ENCODE measurements at places on chromosomes 13 and 19.

DNA sequence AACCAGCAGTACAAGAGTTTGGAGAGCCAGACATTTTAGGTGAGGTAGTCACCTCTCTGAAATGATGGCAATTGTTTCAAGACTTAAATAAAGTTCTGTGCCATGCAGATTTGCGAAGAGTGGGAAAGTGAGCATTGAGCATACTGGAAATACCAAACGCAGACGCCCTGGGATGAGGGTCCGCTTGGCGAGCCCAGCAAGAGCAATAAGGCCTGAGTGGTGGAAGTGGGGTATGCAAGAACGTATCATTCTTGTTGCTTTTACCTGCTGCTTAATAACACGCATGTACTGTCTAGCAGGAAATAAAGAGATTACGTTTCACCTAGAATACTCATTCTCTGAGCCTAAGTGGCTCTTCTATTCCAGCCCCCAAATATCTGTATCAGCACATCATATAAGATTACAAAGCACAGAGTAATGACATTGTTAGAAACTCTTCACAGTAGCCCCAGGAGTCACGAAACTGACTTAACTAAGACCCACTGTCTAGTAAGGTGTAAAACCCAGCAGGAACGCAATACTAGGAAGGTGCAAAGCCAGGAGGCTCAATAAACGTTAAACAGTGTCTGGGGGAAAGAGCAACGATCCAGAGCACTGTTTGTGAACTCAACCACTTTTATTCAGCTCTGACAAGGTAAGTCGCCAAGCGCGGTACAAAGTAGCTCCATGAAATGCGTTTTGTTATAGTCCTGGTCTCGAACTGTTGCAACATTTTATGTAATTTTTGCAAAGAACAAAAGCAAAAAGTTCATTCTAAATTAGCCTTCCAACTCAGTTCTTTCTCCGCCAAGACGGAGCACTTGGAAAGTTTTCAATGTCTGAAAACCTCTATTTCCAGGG lies 1.2 kb downstream of the RCBTB2 start:
- peak; percentile 27 for DNase-seq

- no peak for DNase-seq
Observed at GRCh38 chr13:36088001-36088400, 43.2 kb downstream of the DCLK1 start.

DNA sequence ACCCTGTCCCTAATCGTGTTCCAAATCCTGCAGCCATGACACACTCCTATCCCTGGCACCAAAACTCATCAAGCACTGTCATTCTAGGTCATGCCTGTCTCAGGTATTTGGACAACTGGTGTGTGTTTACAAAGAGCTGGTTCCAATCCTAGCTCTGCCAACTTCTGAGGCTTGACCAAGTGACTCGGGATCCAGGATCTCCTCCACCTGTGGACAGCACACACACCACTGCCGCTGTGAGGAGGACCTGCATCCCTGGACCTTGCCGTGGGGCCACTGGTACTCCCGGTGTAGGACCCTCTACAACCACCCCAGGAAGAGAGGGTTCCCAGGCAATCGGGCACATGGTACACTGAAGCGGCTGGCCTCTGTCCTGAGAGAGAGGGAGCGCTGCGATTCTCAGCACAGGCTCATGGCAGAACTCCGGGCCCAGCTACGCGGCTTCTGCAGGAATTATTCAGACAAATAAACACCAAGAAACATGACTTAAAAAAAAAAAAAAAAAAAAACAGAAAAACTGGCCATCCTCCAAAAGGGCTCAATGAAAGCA lies 20.4 kb downstream of the MLLT1 start:
- no peak for DNase-seq

DNA sequence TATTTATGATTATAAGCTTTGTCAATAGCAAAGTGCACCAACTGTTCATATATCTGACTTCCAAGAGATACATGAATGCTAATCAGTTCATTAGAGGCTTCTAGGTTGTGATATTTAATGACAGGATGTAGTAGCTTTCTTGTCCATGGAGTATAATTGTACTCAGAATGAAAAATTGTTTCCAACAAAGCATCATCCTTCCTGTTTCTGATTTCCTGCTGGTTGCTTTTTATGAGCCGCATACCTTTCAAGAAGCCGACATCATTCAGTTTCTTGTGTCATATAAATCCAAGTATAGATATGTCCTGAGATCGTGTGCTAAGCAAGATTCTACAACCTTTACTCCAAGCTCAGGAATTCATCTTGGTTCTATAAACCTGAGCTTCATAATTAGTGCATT lies 326.6 kb downstream of the DIAPH3 start:
- DNase-seq: no peak

GRCh38 chr13:34410678-34411077 lies 531.4 kb upstream of the NBEA start:
- DNase-seq: no peak

GRCh38 chr19:47560999-47561398 lies 11.9 kb downstream of the ZNF541 start:
- no peak for DNase-seq

- peak; percentile 64 for DNase-seq
Observed at GRCh38 chr19:51887522-51888498, at the start of gene ZNF577. Gene ZNF577, minus strand, starts transcription at chr19:51887951. Its CDS starts 7,569 bp downstream, at chr19:51880382.

- DNase-seq: no peak
Observed at GRCh38 chr19:3849787-3850186, 19.1 kb downstream of the ZFR2 start.

- no peak for DNase-seq
Observed at GRCh38 chr13:32638739-32639138, 52.5 kb downstream of the PDS5B start.

GRCh38 chr19:1854039-1854541 lies 5.8 kb upstream of the REXO1 start:
- DNase-seq: no peak

- DNase-seq: no peak
Observed at GRCh38 chr19:5238700-5239099, 101.9 kb downstream of the PTPRS start.

DNA sequence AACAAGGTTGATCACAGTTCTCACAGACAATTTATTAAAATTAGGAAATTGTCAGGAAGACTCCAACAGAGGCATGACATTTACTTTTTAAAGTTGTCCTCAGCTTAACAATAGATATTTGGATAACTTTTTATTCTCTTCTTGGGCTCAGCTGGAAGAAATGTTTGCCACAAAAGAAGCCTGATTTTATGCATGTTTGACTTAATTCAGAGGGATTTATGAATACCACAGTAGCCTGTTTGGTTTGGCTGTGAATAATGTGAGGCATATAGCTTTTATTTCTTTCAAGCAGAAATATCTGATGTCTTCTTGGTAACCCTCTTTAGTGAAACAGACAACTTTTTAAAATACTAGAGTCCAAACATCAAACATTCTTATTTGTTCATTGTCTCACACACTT lies 1464.5 kb upstream of the SLC10A2 start:
- no peak for DNase-seq

DNA sequence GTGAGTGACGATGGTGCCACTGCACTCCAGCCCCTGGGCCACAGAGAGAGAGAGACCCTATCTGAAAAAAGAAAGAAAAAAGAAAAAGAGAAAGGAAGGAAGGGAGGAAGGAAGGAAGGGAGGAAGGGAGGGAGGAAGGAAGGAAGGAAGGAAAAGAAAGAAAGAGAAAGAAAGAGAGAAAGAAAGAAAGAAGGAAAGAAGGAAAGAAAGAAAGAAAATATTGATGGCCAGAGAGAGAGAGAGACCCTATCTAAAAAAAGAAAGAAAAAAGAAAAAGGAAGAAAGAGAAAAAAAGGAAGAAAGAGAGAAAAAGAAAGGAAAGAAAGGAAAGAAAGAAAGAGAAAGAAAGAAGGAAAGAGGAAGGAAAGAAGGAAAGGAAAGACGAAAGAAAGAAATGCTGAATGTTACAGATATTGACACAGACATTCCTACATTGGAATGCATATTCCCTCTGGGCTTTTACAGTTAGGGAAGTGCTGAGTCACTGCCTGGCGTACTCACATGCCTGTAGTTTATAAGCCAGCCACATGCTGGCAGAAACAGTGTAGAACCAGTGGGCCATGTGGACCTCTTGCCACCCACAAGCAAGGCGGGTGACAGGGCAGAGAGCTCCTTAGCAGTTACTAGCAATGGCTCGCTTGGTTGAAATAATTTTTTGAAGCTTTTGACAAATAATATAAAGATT lies 34.6 kb upstream of the SLC46A3 start:
- no peak for DNase-seq

DNA sequence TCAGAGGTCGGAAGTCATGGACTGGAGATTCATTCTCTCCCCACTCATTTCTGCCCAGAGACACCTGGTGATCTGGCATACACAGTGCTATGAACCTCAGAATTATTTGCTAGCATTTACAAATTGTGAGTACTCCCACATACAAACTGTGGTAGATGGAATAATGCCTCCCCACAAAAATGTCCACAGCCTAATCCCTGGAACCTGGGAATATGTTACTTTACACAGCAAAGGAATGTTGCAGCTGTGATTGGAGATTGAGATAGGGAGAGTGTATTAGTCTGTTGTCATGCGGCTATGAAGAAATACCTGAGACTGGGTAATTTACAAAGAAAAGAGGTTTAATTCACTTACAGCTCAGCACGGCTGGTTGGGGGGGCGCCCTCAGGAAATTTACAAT lies 3.1 kb upstream of the UQCRFS1 start:
- no peak for DNase-seq

DNA sequence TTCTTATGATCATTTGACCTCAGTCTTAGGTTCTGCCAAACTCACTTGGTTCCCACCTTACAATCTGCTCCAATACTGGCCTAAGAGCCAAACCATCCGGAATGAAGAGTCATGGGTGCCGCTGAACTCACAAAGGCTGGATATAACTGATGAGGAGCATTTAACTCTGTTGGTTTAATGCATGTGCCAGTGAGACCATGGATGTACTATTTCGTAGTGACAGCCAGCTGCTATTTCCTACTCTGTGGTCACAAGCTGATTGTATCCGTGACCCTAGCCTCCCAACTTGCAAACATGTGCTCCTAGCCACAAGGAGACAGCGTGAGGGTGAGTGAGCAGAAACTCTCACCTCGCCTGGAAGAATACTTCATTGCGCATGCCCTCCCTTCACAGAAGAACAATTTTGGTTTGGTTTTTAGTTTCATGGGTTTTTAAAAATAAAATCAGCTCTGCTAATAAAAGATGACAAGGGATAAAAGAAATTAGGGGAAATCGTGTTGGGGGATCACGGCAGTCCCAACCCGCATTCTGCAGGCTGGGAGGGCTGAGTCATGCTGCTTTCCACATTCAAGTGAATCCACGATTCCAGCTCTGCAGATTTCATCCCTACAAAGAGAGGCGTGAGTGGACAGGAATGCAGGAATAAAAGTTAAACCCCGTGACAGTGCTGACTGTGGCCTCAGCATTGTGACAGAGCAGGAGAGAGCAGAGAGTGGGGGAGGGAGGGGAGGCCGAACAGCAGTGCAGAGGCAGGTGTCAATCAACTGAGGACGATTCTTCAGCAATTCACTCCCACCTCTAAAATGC lies 66.8 kb upstream of the RAP2A start:
- no peak for DNase-seq

DNA sequence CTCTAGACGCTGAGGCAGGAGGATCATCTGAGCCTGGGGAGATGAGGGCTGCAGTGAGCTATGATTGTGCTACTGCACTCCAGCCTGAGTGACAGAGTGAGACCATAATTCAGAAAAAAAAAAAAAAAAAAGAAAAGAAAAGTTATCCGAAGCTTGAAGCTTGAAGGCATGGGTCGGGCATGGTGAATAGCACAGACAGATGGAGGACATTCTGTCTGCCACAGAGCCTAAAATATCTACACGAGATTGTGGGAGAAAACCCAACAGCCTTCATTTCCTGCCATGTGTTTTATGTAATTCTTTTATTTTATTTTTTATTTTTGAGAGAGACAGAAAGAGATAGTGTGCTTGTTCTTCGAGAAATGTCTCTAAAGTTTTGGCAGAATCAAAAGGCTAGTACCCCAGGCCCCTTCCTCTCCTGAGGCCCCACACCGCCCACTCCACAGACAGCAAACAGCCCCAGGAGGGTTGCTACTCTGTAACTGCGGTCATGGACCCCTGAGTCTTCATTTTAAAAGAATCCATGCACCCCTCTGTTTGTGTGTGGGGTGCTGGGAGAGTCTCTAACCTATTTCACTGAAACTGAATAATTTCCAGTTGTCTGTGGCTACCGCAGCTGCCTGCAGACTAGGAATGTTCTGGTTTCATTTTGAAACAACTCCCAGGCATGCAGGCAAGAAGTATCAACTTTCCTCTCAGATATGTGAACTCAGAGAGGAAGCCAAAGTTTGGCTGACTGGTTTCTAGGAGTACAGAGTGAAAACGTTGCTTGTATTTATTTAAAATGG lies 38.4 kb upstream of the RCBTB2 start:
- DNase-seq: peak; percentile 9

GRCh38 chr19:16771618-16772017 lies 52.0 kb downstream of the NWD1 start:
- DNase-seq: peak; percentile 73

Measured in CD4-positive, alpha-beta T cell treated with Interleukin-6 for 4 hours (primary cell).